Activated CD4-positive, alpha-beta T cell treated with anti-CD3 and anti-CD28 coated beads, Interleukin-2, Interleukin-6, amounts not matched to agents 100 ng/mL and 50 ng/mL, durations not matched to agents 16 hours and 8 hours (primary cell): ENCODE measurements at places on chromosomes 7 and 10.
A peak's percentile ranks its signal among the peaks of the same experiment; 100 is the strongest.

DNA sequence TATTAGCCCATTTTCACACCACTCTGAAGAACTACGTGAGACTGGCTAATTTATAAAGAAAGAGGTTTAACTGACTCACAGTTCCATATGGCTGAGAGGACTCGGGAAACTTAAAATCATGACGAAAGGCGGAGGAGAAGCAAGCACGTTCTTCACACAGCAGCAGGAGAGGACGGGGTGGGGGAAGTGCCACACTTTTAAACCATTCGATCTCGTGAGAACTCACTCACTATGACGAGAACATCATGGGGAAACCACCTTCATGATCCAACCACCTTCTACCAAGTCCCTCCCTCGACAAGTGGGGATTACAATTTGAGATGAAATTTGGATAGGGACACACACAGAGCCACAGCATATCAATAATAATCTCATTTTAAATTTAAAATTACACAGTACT, 80.2 kb downstream of the VWDE start:
- no peak for DNase-seq

DNA sequence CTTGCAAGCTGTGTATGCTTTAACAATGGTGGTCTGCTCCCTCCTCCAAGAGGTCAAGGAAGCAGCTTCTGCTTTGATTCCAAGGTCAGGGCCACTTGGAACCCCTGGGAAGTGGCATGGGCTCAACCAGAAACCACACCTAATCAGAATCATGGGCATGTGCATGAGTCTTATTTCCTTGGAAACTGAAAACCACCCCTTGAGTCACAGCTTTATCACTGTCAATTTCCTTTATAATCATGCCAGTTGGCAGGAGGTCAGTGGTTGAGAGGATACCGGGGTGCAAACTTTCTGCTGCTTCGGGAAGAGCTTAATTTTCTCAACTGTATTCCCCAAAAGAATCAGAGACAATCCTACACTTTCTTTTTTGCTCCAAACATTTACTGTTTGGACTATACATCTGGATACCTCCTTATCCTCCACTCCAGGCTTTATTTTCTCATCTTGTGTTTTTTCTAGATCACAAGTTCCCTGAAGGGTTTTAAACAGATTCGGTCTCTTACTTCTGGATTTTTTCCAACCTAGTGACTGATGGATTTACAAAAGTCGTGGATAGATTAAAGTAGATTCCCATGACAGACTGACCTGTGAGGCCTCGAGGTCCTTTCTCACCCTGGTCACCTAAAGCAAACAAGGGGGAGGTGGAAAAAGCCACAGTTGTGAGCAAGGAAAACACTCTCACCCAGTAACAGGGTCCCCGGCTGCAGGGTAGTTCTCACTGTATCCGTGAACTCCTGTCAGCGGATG, 36.0 kb downstream of the COL17A1 start:
- peak; percentile 10 for DNase-seq

- DNase-seq: no peak
Measured at GRCh38 chr7:139481364-139481763, 2.1 kb downstream of the KLRG2 start.

- peak; percentile 36 for DNase-seq
Measured at GRCh38 chr10:12644380-12645144, 295.2 kb downstream of the CAMK1D start.

DNA sequence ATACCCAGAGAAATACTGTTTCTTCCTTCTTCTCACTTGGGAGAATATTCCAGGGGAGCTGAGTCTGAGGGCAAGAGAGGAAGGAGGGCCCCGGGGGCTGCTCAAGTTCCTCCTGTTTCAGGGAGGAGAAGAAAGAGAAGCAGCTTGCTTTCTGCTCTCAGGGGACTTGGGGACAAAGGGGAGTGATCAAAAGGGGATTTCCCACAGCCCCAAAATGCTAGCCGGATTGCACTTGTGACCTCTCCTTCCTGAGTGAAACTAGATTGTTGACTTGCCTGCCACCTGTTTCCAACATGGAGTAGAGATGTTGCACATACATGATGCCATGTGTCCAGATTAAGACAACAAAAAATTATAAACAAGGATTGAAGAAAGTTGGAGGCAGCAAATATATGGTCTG, 28.7 kb upstream of the PDCD4 start:
- DNase-seq: peak; percentile 80

GRCh38 chr7:138295049-138295637, 164.9 kb upstream of the TRIM24 start:
- DNase-seq: no peak

GRCh38 chr10:89923661-89924060, 222.3 kb downstream of the KIF20B start:
- DNase-seq: no peak

DNA sequence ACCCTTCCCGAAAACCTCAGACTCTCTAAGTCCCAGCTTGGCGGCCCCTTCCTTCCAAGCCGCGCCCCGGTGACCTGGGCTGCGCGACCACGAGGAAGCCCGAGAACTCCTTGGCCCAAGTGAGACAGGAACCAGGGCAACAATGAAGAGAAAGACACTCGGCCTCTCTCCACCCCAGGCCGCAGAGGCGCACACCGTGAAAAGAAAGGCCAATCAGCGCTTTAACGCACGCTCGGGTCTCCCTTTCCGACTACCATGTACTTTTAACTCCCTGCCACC, 166.4 kb upstream of the PPP1R3A start:
- no peak for DNase-seq

DNA sequence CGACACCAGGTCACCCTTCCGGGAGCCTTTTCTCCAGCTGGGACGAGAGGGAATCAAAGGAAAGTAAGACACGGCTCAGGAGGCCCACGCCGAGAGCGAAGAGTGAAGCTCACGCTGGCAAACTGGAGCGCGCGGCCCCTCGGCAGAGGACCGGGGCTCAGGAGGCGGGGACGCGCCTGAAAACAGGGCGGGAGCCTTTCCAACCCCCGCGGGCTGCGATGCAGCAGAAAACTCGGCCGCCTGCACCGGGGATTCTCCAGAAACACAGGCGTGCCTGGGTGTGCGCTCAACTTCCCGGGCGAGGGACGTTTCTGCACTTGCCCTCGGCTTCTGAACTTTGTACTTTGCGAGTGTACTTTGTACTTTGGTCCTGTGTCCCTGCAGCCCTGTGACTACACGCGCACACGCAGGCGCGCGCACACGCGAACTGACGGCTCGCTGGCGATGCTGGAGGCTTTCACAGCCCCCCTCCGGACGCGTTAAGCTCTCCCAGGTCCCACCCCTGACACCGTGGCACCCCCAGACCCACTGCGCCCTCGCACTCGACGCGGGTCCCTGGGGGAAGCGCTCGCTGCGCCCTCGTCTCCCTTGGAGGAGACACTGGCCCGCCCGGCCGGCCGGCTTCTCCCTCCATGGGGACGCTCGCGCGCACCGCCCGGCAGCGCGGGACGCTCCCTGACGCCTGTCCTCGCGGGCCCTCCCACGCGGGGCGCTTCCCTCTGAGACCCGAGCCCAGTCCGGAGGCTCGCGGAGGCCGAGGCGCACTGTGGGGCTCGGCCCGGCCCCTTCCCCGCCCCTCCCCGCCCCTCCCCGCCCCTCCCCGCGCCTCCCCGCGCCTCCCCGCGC, 588 bp upstream of the PAOX start:
- peak; percentile 41 for DNase-seq

GRCh38 chr10:124611738-124612137, 132.4 kb downstream of the FAM53B start:
- peak; percentile 57 for DNase-seq

DNA sequence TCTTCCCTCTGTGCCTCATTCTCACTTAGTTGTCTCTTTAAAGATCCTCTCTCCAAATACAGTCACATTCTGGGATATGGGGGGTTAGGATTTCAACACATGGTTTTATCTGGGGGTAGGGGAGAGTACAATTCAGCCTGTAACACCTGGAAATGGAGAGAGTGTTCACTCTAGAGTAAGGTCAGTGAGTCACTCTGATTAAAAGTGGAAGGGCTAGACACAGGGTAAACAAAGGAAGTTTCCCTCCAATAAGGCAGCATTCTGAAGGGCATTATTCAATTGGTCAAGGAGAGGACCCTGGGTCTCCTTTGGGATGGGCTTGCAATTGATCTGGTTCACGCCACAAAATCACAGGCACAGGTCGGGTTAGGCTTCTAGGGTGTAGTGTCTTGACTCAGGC, 232.8 kb upstream of the NPSR1 start:
- no peak for DNase-seq

- no peak for DNase-seq
Measured at GRCh38 chr7:105673367-105674084, 92.2 kb upstream of the EFCAB10 start.

- DNase-seq: peak; percentile 73
Measured at GRCh38 chr10:61937631-61938351, 36.3 kb downstream of the ARID5B start.

- no peak for DNase-seq
Measured at GRCh38 chr10:95755511-95756004, 405 bp upstream of the ENTPD1 start.

DNA sequence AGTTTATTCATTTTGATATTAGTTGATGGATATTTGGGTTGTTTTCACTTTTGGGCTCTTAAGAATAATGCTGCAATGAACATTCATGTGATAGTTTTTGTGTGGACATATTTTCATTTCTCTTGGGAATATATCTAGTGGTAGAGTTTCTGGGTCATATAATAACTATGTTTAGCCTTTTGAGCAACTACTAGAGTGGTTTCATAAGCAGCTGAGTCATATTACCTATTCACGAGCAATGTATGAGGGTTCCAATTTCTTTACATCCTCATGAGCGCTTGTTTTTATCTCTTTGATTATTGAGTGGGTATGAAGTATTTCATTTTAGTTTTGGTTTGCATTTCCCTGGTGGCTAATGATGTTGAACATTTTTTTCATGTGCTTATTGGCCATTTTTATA, 182.6 kb downstream of the PON1 start:
- DNase-seq: no peak

GRCh38 chr10:55283031-55283430, 482.0 kb upstream of the PCDH15 start:
- no peak for DNase-seq

- DNase-seq: peak; percentile 91
Measured at GRCh38 chr10:11165591-11166543, 148.2 kb downstream of the CELF2 start.

DNA sequence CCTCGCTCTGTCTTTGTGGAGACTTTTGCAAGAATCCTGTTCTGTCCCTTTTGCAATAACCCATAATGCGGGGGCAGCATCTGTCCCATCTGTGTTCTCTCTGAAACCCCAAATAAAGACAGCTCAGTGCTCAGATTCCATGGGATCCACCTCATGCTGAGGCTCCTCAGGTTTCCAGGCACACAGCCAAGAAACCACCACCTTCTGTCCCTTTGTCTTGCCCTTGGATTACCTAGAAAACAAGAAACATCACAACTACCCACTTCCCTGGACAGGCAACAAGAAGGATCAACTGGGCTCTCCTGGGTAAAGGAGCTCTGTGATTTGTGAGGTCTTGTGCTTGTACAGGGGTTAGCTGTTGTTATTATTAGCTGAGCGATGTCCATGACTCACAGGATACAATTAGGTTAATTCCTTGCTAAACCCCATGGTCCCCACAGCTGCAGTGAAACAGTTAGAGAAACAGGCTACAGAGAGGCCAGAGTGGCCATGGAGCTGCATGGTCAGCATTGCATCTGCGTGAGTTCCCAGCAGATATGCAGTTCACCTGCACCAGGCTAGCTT, 50.2 kb downstream of the CXCL12 start:
- DNase-seq: no peak

GRCh38 chr10:85792533-85792858, 574.1 kb downstream of the GRID1 start:
- DNase-seq: no peak

DNA sequence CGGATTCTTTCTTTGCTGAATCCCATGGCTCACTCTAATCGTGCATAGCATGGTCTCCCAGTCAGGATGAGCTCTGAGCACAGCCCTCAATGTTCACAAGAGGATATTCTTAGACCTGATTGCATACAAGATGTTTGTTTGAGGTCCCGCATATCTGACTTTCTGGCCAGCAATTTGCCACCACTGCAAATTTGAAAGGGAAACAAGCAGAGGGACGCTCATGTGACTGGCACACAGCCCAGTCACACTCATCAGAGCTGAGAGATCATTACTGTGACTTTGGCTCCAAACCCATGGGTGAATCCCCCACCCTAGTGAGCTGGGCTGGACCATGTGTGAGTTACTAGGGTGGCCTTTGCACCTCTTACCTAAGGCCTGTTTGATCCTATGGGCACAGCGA, 9.9 kb downstream of the TAS2R41 start:
- DNase-seq: no peak
